Spinal cord (tissue), 10 donors: ENCODE measurements at places on chromosomes 12 and 14.
A peak's percentile ranks its signal among the peaks of the same experiment; 100 is the strongest.

DNA sequence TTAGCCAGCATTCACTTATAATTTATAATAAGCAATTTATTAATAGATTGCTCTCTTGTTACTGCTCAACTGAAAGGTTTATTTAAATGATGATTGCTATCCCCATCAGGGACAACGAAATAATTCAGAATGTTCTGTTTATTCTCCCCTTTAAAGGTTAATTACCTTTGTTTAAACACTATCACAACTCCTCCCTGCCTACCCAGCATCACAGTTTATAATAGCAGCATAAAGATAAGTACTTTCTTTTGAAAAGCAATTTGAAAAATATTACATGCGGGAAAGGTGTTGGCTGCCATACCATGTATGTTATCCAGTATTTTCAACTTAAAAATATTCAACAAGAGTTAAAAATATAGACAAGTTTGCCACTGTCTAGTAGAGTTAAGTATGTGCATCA is 30.6 kb downstream of the SCAF11 start:
- no peak for DNase-seq

GRCh38 chr14:79586989-79587598 is 624.2 kb downstream of the DIO2 start:
- DNase-seq: peak; percentile 93

GRCh38 chr12:116244001-116244400 is 33.5 kb downstream of the MED13L start:
- DNase-seq: no peak

DNA sequence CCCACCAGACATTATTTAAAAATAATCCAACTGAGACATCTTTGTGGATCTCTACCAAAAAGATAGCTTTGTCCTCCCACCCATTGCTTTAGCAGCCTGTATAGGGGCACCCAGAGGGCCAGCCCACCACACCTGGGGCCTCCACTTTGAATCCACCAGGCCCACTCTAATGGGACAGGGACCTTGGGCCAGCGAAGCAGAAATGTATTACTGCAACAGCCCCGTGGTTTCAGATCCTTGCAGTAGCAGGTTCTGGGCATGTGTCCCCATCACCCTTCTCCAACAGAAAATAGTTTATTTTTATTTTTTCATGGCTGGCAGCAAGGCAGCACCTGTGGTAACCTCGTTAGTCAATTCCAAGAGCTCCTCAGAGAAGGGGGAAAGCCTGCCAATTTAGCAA is 218.4 kb downstream of the ZFP36L1 start:
- DNase-seq: no peak

- DNase-seq: no peak
Observed at GRCh38 chr14:72887514-72887913, 6.4 kb downstream of the DPF3 start.

DNA sequence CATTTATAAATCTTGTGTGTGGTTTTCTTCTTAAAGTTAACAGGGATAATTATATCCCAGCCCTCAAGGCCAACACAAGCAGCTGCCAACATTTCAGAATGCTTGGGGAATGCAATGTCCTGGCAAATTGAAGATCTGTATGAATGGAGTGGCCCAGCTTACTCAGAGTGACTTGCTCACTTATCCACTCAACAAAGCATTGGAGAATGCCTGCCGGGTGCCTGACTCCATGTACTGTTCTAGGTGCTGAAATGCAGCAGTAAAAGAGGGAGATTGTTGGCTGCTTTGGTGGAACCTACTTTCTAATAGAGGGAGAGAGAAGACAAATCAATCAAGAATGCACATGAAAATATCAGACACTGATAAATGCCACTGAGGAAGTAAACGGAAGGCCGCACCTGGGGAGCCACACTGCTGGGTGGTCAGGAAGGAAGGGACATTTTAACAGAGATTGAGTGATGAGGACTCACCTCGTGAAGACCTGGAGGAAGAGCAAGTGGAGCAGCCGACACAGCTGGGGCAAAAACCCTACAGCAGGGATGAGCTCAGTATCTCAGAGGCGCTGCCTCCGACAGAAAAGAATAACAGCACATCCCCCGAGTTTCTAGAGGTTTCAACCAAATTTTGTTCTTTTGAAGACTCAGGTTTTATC is 61.2 kb upstream of the VASH1 start:
- DNase-seq: no peak

DNA sequence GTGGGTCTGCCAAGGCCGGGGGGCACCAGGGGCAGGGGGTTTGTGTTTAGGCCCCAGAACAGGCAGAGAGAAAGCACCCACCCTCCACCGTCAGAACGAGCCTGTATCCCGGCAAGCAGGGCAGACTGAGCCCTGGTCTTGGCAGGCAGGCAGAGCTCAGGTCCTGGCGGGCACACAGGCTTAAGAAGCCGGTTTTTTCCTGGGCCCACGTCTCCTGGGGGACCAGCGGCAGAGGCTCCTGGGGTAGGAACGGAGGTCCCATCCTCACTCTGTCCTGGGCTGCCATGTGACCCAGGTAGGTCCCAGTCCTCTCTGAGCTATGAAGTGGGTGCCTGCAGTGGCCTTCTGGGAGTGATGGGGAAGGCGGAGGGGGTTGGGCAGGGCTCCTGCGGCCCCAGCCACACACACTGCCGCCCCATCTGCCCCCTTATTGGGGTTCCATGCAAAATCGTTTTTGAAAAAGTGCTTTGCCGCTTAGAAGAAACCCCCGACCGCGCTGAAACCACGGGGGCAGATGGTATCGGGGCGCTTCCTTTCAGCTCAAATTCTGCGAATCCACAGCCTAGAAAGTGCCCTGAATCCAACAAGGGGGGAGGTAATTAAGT is 24.2 kb downstream of the SH2B3 start:
- no peak for DNase-seq

GRCh38 chr14:70021548-70022220 is 142.5 kb downstream of the SMOC1 start:
- DNase-seq: no peak

DNA sequence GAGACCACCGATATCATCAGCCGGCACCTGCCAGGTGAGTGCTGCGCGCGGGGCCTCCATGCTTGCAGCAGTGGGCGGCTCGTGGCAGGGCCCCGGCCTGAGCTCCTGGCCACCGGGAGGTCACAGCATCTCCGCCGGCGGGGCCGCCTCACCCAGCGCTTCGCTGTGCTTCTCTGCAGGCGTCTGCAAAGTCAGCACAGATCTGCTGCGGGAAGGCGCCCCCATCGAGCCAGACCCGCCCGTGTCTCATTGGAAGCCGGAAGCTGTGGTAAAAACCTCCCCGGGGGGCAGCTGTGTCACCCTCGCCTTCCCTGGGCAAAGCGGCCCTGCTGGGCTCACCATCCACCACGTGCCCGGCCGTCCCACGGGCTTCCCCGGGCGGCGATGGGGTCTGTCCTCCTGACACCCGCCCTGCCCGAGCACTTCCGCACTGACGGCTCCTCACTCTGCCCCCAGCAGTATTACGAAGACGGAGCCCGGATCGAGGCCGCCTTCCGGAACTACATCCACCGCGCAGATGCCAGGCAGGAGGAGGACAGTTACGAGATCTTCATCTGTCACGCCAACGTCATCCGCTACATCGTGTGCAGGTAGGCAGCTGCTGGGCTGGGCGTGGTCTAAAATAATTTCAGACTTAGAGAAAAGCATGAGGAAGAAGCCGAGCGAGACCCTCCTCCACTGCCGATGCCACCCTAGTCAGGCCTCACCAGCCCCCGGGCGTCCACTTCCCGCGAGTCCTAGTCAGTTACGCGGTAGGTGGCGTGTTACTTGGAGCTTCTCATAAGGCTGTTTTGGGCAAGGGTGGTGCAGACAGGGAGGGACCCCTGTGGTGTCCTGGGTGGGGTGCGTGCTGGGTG is 7.1 kb downstream of the PGAM5 start:
- no peak for DNase-seq

DNA sequence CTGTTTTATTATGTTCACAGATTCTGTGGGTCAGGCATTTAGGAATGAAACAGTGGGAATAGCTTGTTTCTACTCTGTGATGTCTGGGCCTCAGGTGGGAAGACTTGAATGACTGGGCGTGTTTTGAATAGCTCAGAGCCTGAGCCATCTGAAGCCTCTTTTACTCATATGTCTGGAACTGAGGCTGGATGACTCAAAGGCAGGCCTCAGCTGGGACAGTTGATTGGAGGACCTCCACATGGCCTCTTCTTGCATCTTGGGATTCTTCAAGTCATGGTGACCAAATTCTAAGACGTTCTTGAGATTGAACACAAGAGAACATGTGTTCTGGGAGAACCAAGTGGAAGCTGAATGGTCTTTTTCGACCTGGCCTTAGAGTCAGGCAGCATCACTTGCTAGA is 45.8 kb upstream of the TBX3 start:
- DNase-seq: no peak

- peak; percentile 32 for DNase-seq
Observed at GRCh38 chr12:56128670-56129205, 671 bp downstream of the ESYT1 start.

DNA sequence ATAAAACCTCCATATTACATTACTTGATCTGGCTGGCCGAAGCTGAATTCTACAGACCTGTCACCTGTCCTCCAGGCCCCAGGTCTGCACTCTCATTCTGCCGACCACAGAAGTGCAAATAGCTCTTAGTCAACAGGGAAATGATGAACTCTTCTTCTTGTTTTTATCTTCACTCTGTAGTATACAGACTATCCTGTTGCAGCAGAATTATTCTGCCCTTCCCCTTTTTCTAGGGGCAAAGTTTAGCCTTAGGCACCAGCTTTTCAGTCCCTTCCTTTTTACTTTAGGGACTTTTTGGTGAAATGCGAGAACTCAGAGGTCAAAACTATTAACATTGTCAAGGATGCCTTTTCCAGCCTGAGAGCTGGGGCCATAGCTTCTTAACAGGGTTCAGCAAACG is 229.6 kb upstream of the EGLN3 start:
- no peak for DNase-seq

DNA sequence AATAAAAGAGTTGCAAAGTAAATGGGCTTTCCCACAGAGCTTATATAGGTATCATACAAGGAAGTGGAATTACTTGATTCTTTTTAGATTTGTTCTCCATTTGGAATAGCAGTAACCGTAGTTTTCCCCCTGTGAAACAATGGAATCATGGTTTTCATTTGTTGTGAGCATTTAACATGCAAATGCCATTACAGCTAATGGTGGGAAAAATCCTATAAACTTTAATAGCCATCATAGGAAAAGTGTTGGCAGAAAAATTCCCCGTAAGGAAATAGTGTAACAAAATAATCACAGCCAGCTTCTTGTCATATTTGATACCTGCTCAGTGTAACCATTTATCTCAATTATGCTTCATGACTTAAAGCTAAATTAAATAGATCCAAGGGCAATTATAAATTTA is 95.3 kb downstream of the TPH2 start:
- DNase-seq: no peak

DNA sequence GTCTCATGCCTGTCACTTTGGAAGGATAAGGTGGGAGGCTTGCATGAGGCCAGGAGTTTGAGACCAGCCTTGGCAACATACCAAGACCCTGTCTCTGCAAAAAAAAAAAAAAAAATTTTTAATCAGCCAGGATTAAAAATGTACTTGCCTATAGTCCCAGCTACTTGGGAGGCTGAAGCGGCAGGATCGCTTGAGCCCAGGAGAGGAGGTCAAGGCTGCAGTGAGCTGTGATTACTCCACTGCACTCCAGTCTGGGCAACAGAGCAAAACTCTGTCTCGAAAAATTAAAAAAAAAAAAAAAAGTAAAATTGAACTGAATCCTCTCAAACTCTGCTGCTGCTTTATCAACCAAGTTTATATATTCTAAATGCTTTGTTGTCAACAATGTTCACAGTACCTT is 128.1 kb upstream of the AEBP2 start:
- DNase-seq: no peak

DNA sequence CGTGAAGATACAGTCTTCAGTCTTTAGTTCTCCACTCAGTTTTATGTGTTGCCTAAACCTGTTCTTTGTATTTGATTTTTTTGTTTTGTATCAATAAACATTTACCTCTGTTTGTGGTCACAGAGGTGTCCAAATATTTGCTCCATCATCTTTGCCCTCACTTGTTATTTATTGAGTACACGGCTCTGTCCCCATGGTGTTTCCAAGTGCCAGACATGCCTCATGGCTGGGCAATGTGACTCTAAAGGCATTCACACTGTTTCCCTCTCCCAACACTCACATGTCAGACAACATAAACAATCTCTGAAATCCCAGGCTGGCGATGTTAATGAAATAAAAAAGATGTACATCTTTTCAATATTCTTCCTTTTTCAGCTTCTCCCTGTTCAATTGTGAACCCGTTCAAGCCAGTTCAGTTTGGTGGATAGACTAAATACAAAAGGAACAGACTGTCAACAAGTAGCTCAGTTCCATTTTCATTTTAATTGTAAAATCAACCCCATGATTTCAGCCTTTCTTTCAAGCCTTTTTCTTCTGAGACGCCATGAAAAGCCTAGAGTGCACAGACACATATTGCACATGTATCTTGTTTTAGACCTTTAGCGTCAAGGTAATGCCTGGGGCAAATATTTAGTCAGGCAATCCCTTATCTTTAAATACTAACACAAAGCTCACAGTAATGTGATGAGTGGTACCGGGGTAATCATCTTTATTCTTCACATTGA is 680.7 kb downstream of the GALC start:
- DNase-seq: no peak

DNA sequence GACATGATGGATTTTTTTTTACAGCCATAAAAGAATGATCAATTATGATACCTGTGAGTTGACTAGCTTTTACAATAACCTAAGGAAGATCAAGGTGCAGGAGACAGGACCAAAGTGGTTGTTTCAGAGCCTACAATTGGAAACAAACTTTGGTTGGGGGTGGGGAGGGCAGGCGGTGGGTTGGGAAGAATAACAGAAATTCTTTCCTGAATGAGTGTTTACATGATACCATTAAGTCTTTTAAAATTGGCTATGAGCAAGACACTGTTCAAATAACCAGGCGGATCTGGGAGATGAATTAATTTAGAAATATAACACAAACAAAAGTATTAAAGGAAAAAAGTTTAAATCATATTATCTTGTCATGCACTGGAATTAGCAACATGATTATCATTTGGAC is 7.2 kb downstream of the NFYB start:
- no peak for DNase-seq

DNA sequence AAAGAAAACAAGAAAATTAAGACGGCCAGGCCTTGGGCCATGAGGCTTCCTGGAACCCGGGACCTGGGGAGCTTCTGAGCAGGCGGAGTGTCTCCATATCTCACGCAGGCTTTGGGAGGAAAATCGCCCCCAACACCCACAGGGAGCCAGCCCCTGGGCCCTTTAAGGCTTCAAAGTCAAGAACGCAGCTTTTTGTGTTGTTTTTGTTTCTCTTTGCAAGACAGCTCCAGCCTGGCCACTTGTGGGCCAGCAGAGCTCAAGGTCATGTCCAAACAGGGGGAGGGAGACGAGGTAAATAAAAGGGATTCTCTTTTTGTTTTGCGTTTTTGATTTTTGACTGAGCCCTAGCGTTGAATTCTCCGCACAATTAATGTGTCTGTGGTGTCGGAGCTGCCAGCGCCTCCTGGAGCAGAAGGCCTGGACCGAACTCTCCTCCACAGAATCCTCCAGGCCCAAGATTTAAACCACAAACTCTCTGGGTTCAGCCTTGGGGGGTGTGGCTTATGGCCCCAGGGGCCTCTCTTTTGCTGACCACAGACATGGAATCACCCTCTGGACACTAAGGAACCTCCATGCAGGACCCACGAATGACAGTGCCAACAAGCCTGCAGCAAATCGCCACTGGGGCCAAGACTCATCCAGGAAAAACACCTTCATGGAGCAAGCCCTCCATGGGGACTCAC is 8.2 kb downstream of the SCARB1 start:
- no peak for DNase-seq

GRCh38 chr14:75185251-75186040 is 9.0 kb upstream of the TMED10 start:
- DNase-seq: no peak

GRCh38 chr12:7493006-7493405 is 10.6 kb downstream of the CD163 start:
- DNase-seq: no peak

- no peak for DNase-seq
Observed at GRCh38 chr12:123344086-123344485, 20.6 kb downstream of the SBNO1 start.
